Globus pallidus (tissue), 1 donor: ENCODE measurements at places on chromosomes 2 and 18.

GRCh38 chr18:77407733-77408132 lies 158.1 kb downstream of the GALR1 start:
- no peak for DNase-seq

DNA sequence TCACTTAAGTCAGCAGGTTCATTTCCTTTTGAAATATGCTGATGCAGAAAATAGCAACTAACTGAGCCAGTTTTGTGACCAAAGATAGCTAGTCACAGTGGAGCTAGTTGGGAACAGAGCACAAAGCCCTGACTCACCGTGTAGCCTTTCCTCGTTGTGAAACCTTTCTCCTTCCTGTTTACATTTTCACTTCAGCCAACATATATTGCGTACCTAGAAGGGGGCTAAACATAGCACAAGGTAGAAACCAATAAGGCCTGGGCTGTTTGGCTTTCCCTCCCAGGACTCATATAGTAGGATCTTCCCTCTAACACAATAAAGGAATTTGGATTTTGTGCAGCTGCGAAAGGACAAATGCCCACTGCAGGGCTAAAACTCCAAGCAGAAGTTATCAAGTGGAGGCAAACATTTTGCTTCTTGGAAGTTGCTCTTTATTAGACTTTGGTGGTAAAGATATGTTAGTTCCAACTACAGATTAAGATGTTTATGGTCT lies 24.5 kb upstream of the LPIN2 start:
- no peak for DNase-seq

DNA sequence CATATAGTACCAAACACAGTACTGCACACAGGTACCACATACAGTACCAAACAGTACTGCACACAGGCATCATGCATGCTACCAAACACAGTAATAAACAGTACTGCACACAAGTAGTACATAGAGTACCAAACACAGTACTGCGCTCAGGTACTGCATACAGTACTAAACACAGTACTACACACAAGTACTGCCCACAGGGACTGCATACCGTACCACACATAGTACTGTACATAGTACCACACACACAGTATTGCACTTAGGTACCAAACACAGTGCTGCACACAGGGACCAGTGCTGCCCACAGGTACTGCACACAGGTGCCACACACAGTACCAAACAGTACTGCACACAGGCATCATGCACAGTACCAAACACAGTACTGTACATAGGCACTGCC lies 74.9 kb downstream of the ZNF236 start:
- no peak for DNase-seq

- no peak for DNase-seq
Observed at GRCh38 chr2:172845028-172845630, 109.5 kb downstream of the RAPGEF4 start.

- no peak for DNase-seq
Observed at GRCh38 chr2:196610796-196611195, 28.7 kb upstream of the CCDC150 start.

DNA sequence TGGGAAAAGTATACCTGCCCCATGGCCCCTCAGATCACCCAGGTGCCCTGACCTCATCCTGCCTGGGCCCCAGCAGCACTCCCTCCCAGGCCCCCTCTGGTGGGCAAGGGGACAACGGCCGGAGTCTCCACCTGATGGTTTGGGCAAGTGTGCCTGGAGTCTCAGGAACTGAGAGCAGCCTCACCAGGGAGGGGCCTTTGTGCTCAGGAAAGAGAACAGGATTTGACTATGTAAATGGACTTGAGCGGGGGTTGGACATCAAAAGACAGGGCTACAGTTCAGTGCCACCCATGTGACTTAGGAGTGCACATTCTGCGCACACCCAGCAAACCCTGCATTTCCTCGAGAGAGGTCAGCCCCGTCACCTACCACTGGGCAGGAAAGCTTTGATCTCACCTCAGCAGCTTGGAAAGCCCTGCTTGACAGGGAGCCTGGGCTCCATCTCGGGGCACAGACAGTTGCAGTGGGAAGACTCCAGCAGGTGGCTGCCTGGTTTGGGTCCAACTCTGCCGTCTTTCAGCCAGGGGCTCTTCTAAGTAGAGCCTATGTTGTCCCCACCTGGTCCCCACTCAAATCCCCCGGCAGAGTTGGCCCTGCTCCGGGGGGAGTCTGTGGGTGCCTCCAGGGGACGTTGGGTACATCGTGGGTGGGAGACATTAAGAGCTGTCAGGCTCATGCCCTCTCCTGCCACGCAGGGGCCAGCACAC lies 3.3 kb downstream of the INPP5D start:
- DNase-seq: no peak

GRCh38 chr2:138432971-138433370 lies 68.6 kb upstream of the SPOPL start:
- no peak for DNase-seq

GRCh38 chr2:106208874-106209273 lies 14.8 kb upstream of the UXS1 start:
- no peak for DNase-seq

- no peak for DNase-seq
Observed at GRCh38 chr2:205700331-205701132, 18.2 kb downstream of the NRP2 start.

GRCh38 chr18:34848156-34848555 lies 138.1 kb downstream of the DTNA start:
- DNase-seq: no peak

DNA sequence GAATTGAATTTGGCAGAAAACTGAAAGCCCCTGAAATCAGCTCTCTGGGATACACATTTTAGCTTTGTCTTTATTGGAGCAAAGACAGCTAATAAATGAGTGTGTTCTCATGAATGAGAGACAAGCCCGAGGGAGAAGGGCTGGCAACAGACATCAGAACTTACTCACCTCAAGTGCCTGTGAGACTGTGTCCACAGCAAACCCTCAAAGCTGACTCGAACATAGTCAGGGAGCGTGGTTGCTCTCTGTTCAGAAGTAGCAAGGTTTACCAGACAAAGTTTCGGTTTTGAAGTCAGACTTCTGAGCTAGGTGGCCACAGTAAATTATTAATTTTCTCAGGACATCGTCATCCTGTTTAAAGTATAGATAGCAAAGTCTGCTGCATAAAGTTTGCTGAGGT lies 207.9 kb downstream of the CMPK2 start:
- no peak for DNase-seq

GRCh38 chr2:75153221-75153620 lies 46.1 kb downstream of the TACR1 start:
- DNase-seq: no peak

DNA sequence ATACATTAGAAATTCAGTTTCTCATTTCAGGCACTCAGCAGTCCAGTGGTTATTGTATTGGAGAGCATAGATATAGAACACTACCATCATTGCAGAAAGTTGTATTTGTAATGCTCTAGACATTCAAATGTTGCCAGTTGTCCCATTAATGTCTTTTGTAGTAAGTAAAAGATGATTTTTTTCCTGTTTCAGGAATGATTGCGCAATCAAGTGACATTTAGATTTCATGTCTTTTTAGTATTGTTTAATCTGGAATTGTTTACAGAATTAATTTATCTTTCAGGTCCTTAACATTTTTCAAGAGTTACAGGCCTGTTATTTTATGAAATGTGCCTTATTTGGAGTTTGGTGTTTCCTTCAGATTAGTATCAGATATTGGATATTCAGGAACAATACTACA lies 134.7 kb downstream of the MSTN start:
- no peak for DNase-seq

DNA sequence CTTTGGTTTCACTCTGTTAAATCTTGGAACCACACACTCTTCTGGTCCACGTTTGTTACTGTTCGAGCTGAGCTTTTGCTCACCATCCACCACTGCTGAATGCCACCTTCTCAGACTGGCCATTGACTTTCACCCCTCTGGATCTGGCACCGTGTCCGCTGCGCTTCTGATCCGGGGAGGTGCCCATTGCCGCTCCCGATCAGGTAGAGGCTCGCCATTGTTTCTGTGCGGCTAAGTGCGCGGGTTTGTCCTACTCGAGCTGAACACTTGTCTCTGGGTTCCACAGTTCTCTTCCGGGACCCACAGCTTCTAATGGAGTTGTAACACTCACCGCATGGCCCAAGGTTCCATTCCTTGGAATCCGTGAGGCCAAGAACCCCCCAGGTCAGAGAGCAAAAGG lies 72.8 kb downstream of the LCLAT1 start:
- DNase-seq: no peak

GRCh38 chr2:173574324-173575112 lies 219.8 kb downstream of the CDCA7 start:
- no peak for DNase-seq

GRCh38 chr18:50819027-50819727 lies 639 bp downstream of the MRO start:
- peak; percentile 45 for DNase-seq

GRCh38 chr2:42182654-42183308 lies 13.6 kb downstream of the EML4 start:
- DNase-seq: no peak

GRCh38 chr2:12502759-12503158 lies 214.0 kb upstream of the TRIB2 start:
- no peak for DNase-seq

DNA sequence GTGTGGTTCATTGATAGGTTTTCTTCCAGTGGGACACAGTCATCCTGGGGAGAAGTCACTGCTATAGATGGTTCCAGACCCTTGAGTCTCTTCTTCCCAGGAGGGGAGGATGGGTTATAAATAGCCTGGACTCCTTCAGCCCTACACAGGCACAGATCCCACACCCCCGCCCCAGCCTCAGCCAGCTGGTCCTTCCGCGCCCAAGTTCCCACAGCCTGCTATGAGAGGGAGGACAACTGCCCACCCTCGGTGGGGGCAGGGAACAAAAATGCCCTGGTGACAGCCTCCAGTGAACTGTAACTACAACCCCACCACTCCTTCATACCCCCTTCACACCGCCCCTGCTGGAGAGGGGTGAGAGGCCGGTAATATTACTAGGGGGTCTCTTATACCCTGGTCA lies 3.2 kb downstream of the ZBTB7C start:
- DNase-seq: no peak

DNA sequence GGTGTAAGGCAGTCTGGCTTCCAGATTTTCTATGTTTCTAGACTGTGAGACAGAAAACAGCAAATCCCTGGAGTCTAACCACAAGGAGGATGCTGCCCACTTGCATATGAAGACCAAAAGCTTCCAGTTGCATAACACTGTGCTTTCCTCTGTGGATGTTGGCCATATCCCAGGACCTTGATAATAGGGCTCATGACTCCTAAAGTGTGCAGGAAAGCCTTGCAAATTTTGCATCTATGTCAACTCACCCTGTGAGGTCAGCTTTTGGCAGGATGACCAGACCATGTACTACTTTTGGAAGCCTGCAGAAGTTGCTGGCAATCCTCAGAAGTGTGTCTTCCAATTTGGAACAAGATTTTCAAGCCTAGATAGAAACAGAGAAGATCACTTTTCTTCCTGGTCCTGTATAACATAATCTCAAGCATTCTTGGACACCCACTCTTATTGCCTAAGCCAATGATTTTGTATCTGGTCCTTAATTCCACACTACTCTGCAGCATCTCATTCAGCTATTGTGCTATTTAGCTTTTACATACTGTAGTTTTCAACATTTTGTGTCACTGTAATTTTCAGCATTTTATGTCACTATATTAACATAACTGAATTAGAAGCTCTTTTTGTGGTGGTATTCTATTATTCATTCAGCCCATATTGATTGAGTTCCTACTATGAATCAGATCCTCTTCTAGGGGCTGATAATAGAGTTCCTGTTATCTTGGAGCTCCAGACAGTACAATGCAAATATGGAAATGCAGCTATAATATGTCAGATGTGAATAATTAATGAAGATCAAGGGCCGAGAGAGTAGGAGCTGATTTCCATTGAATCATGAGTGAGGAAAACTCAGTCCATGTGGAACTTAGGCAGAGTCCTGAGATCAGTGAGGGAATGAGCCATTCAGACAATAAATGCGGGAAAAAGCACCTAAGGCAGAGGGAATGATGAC lies 85.3 kb upstream of the RAB27B start:
- DNase-seq: peak; percentile 18

- DNase-seq: no peak
Observed at GRCh38 chr2:182611009-182611408, 105.0 kb upstream of the DNAJC10 start.

GRCh38 chr2:216653093-216653799 lies 20.0 kb downstream of the IGFBP2 start:
- no peak for DNase-seq

DNA sequence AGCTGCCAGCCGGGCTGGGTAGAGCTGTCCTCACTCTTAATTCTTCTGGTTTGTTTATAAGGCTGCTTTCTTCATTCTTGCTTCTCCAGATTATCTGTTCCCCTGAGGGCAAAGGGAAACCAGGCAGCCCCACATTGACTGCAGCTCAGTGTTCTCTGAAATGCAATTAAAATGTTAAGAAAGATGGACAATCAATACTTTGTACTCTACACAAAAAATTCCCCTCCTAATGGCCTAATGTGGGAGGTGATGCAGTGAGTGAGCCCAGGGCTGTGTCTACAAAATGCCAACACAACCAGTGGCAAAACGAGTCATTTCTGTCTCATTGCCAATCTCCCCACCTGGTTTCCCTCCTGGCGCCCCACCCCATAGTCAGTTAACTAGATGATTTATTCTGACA lies 541.7 kb upstream of the RAB6C start:
- no peak for DNase-seq

GRCh38 chr2:24083567-24084385 lies 858 bp downstream of the TP53I3 start:
- DNase-seq: no peak

DNA sequence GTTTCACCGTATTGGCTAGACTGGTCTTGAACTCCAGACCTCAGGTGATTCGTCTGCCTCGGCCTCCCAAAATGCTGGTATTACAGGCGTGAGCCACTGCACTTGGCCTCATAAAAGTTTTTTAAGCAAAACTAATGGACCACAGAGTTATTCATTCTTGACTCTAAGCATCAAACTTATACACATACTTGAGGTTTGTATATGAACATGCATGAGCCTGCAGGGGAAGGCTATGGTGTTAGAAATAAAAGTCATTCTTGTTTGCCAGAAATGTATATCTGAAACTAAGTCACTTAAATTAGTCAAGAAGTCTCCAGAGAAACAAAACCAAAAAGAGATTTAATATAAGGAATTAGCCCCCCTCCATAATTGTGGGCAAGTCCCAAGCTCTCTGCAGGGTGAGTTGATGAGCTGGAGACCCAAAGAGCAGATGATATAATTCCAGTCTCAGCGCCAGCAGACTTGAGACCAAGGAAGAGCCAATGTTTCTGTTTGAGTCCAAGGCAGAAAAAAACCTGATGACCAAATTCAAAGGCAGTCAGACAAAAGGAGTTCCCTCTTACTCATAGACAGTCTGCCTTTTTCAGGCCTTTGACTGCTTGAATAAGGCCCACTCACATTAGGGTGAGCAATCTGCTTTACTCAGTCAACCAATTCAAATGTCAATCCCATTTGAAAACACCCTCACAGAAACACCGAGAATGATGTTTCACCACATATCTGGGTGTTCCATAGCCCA lies 69.0 kb upstream of the DSG1 start:
- no peak for DNase-seq
